ENCODE measurements at places on chromosomes 3 and 15.

- no peak for DNase-seq
Observed at GRCh38 chr3:40196966-40197365, 112.5 kb upstream of the EIF1B start.

- no peak for DNase-seq
Observed at GRCh38 chr3:65907232-65908130, 131.2 kb downstream of the MAGI1 start.

DNA sequence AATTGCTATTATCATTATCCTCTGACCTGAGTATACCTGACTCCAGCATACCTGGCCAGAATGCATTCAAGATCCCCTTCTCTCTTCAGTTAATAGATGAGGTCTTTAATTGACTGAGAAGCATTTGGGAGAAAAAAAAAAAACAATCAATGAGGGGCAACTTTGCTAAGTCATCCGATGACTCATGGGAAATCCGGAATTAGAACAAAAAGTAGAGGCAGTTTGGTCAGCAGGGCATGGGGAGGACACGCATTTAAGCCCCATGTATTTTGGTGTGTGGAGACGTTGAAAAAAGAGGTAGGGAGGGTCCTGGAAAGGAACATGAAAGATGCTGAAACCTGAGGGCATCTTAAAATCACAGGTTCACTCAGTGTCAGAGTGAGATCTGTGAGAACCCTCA is 256.2 kb downstream of the RORA start:
- no peak for DNase-seq

DNA sequence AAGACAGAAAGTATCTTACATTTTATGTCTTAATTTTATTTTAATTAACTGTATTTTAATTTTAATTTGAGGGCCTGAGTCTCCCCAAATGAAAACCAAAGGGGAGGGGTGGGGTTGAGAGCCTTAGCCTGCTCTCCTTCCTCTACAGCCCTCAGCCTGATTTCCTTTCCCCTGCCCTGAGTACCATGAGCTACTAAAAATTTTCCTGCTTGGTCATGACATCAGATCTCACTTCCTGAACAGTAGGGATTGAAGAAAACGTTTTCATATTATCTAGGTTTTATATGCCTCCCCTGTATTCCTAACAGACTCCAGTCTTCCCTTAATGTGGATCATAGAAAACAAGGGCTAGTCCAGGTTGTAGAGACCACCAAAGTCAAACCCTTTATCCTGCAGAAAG is 133.9 kb downstream of the MYLK start:
- no peak for DNase-seq

GRCh38 chr3:50714946-50715345 is 40.2 kb downstream of the DOCK3 start:
- DNase-seq = no peak

Data from stimulated activated CD4-positive, alpha-beta T cell treated with anti-CD3 and anti-CD28 coated beads, Interleukin-2, amount 100 ng/mL, for 48 hours (primary cell).